Stimulated activated CD8-positive, alpha-beta memory T cell treated with anti-CD3 and anti-CD28 coated beads, Interleukin-15, amount 100 ng/mL, for 4 hours (primary cell): ENCODE measurements at places on chromosomes 6 and 20.
A peak's percentile ranks its signal among the peaks of the same experiment; 100 is the strongest.

GRCh38 chr20:4740774-4741431 lies 19.2 kb downstream of the PRND start:
- peak; percentile 25 for DNase-seq

- peak; percentile 59 for DNase-seq
Measured at GRCh38 chr20:62651285-62652021, 9.2 kb downstream of the SLCO4A1 start.

DNA sequence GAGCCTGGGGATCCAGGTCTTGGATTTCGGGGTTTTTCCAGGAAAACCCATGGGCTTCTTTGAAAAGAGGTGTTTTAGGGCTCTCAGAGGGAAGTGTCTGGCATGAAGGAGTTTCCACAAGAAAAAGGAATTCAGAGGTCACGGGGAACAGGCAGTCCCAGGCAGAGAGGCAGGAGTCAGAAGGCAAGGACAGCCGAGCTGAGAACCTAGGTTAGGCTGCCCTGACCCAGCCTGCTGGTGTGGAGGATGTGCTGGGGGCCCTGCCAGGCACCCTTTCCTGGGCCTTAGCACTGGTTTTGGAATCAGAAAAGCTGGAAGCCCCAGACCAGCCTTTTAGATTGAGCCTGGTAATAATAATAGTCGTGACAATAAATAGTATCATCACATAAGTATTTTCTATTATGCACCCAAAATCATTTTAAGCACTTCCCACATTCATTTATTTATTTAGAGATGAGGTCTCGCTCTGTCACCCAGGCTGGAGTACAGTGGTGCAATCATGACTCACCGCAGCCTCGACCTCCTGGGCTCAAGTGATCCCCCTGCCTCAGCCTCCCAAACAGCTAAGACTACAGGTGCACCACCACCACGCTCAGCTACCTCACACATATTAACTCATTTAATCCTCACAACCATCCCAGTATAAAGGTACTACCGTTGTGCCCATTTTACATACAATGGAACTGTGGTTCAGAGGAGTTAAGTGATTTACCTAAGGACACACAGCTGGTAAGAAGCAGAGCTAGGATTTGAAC lies 19.9 kb downstream of the TGM2 start:
- no peak for DNase-seq

GRCh38 chr6:43505718-43506117 lies 4.4 kb downstream of the LRRC73 start:
- no peak for DNase-seq

DNA sequence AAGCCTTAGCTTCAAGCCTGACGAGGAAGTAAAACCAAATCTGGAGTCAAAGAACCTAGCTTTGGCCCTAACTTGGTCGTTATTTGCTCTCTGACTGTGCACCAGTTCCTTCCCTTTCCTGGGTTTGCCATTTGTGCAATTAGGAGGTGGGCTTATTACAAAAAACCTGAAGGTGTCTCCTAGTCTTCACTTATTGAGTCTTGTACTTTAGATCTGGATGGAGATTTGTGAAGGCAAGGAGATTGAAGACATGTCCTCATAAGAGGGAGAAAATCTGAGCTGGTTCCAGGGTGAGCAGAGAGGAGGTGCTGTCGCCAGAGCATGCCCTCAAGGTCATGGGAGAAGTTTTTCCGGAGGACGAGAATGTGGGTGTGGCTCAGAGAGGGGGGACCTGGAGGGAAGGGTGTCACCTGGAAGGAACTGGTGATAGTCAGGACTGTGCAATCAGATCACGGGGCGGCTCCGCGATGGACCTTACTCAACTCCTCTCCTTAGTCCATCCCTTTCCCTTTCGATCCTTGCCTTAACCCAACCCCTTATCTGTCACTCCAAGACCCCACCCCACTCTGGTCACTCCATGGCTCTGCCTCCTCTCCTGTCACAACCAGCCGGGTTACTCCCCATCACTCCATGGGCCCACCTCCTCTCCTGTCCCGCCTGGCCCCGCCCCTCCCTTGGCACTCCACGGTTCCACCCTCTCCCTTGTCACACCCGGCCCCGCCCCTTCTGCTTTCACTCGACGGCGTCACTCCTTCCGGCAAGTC lies 588 bp upstream of the ACSS2 start:
- no peak for DNase-seq

DNA sequence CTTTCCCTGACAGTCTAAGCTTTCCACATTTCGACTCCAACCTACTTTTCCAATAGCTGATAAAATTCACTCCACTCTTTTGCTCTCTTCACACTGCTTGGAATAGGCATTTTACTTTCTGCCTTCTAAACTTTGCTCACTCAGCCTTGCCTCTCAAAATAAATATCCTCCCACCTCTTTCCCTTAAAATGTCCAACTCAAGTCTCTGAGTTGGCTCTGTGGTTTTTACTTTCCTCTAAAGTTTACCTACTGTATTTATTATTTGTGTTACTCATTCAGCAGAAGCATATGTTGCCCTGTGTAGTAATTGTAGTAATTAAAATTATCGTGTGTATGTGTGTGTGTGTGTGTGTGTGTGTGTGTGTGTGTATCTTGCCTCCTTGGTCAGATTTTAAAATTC lies 20.0 kb upstream of the CDYL start:
- no peak for DNase-seq

- DNase-seq, result no peak
Measured at GRCh38 chr6:35298625-35299140, 1.1 kb downstream of the DEF6 start.
